Posterior vena cava (tissue), 2 donors: ENCODE measurements at places on chromosomes 12 and 14.

GRCh38 chr14:24268225-24268624, 3.2 kb downstream of the RABGGTA start:
- no peak for DNase-seq

DNA sequence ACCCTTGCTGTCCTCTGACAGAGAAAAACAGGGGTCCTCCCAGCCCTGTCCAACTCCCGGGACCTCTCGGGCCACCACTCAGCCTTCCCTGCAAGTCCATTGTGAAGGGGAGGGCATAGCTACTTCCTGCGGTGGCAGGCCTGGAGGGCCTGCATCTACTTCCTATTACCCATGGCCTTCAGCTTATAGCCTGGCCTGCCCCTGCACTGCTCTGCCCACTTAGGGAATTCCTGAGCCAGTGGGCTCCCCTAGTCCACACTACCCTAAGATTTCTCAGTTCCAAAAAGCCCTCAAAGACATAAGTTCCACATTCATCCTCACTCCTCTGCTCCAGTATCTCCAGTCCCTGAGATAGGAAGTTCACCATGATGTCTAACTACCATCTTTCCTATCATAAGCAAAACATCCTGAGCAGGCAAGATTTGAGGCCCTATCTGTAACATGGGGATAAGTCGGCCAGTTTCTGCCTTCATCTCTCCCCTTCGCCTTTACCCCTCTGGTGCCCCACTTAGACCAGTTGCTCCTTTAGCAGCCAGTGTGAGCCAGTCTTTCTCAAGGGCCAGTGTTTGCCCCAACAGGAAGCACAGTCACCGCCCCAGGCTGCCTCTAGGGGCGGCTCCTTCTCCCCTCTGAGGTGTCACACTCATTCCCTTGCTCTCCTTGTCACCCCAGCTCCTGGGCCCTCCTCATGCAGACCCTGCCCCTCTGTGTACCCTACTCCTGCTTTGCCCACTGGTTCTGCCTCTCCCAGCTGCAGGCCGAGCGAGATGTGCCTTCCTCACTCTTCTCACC, 10.9 kb downstream of the HDAC7 start:
- no peak for DNase-seq

DNA sequence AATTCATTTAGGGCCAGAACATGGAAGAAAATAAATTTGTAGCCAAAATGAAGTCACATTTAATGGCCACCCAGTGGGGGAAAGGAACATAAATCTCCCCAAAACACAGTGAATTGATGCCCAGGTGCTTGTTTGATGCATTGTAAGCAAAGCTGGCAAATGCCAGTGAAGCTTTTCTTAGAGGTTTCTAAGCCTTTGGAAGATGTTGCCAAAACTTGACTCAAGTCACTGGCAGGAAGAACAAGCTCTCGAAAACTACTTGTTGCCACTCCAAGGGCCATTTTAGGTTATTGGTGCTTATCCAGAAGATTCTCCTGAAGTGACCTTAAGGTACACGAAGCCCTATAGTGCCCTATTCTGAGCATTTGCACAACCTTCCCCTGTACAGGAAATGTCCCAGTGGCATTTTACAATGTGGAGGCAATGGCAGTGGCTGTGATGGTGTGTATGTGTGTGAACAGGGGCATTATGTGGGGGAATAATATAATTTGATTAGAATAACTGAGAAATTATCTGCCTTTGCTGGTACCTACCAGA, 89.5 kb upstream of the NOVA1 start:
- DNase-seq: no peak

GRCh38 chr12:40801861-40802260, 109.6 kb downstream of the CNTN1 start:
- DNase-seq: no peak

DNA sequence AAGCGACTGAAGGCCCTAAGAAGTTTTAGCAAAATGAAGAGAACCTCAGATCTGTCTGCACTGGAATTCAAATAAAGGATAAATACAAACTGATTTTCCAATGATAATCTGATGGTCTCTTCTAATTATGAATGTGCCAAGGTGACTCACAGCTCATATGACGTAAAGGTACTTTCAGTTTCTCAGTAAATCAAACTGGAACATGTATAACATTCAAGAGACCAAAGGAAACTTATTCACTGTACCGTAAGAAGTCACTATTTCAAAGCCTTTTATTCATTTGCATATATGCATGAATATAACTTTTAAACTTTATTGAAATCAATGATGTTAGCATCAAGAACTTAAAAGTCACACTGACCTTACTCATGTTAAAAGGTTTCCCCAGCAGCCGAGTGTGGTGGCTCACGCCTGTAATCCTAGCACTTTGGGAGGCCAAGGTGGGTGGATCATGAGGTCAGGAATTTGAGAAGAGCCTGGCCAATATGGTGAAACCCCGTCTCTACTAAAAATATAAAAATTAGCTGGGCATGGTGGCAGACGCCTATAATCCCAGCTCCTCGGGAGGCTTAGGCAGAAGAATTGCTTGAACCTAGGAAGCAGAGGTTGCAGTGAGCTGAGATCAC, 52.2 kb downstream of the ATXN2 start:
- DNase-seq: no peak

GRCh38 chr12:32505067-32505945, 105.9 kb downstream of the FGD4 start:
- DNase-seq: no peak

DNA sequence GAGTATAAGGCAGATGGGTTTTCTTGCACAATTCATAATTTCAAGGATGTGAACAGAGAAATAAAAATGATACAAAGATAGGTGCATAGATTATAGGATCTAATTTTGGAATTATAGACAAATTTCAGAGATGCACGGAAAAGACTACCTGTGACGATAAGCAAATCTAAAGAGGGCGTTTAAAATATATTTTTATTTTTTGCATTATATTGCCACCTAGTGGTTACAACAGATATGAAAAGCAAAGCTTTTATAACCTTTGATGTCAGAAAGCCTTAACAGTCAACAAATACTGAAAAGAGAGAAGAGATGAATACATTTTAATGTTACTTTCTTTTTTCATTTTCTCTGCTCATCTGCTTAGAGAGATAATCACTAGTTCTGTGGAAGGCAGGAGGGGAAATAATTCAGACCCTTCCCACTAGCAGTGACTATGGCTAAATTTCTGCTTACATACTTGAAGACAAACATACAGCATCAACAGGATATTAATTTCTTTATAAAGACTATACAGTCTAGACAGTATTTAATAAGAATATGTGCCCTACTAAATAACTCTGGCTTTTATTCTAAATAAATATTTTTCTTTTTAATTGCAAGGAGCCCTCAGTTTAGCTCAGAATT, 46.3 kb downstream of the NTS start:
- no peak for DNase-seq

DNA sequence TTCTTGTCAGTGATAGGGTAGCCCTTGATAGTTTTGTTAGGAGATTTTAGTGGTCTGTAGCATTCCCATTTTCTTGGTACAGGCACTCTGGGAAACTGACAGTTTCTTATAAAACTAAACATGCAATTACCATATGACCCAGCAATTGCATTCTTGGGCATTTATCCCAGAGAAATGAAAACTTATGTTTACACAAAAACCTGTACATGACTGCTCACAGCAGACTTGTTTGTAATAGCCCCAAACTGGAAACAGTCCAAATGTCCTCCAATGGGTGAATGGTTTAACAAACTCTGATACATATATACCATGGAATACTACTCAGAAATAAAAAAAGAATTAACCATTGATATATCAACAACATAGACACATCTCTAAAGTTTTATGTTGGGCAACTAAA, 75.5 kb downstream of the BORCS5 start:
- DNase-seq: no peak

DNA sequence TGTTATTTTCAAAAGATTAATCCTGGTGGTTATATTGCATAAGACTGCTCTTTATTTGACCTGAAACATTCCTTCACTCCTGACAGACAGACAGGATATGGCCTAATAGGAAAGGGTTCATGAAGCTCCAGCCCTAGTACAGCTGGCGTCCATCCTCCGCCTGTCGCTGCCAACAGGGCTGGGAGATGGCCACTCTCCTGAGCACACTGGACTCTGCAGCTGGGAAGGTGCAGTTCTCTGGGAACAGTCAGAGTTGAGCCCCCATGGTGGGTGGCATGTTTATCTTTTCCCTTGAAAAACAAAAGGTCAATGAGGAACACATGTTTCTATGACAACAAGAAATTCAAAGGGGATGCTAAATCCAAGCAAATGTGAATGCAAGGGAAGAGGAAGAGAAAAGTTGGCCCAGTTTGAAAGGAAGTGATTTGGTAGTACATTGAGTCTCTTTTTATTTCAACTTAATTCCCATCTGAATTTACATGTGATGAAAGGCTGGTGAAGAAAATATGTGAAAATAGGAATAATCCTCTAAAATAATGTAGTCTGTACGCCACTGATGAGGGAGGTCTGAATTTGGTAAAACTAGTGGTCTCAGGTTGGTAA, 89.9 kb upstream of the DCN start:
- peak; percentile 58 for DNase-seq

- no peak for DNase-seq
Observed at GRCh38 chr12:30913323-30913722, 13.2 kb upstream of the TSPAN11 start.

- DNase-seq: no peak
Observed at GRCh38 chr14:49942090-49942489, 49.2 kb downstream of the ARF6 start.

DNA sequence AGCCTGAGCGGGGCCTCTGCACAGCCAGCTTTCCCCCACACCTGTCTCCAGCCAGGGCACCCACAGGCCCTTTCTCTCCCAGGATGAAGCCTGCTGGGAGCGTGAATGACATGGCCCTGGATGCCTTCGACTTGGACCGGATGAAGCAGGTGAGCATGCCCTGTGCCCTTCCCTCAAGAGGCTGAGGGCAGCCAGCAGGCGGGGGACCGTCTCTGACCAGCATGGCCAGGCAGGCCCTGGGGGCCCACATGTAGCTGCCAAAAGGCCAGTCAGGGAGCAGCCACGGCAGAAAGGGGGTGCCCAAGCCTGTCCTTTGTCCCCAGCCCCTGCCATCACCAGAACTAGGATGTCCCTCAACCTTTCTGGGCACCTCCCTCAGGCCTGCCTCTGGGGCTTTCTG, 18.3 kb downstream of the DEGS2 start:
- no peak for DNase-seq

DNA sequence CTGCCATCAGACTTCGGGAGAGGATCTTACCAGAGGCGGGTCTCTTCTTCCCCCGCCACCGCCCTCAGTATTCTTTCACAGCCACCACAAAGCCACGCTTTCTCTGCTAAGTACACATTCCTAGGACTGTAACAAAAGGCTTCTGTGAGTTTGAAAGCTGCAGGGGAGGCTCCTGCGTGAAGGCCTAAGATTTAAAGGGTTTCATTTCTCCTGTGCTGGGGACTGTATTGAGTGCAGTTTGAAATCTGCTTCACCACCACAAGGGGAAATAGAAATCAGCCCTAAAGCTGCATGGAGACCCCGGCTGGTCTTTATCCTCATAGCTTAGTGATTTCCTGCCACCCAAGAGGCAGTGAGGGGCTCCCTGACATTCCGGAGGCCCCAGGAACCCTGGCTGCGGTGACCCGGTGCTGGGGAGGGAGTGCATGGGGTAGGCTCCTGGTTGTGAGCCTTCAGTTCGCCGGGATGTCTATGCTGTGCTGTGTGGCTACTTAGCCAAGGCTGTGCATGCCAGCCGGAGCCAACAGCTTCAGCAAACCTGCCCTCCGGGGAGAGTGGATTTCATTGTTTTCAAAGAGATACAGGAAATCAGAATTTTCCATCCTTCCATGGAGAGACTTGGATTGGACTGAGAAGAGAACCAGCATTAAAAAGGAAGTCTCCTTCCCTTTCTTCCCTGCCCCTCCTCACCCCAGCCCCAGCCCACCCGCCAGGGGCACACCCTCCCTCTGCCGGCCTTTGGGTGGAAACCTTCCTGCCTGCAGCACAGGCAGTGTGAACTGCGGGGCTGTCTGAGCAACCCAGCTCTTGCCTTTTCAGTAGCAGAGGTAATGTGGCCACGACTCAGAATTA, 163.3 kb downstream of the ETV6 start:
- no peak for DNase-seq

DNA sequence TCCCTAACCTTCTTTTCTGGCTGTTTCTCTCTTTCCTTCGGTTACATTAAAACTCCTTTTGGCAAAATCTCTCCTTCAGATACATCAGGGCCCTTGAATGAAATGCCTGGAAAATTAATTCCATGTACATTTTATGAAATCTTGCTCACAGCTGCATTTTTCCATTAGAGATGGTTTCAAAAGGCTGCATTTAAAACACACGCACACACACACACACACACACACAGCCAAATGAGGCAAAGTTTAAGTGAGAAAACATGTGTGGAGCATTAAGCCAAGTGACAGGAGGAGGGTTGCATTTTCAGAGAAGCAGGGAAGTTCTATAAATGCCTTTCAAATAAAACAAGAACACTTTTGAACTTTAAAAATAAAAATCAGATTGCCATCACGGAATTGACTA, 216.4 kb downstream of the LRIG3 start:
- DNase-seq: no peak

GRCh38 chr14:56342494-56342942, 224.3 kb downstream of the PELI2 start:
- DNase-seq: no peak

DNA sequence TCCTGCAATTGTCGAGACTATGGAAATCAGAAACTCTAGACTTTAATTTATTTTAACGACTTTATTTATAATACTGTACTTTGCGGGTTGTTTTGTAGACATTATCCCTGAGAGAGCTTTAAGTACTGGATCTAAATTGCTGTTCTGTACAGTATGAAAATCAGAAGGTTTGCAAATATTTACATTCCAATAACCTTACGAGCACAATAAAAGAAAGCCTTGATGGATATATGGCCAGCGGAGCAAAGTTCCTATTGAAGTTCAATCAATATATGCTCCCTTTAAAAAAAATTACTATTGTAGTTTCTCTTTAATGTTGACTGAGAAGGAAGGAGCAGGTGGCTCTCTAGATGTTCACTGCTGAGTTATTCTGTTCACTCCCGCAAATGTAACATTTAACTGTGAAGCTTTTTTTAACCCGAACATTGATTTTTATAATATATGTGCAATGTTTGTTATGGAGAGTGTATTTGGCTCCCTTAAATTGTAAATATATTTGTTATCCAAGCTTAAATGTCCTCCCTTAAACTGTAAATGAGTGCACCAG, 235.3 kb downstream of the PLCZ1 start:
- no peak for DNase-seq

DNA sequence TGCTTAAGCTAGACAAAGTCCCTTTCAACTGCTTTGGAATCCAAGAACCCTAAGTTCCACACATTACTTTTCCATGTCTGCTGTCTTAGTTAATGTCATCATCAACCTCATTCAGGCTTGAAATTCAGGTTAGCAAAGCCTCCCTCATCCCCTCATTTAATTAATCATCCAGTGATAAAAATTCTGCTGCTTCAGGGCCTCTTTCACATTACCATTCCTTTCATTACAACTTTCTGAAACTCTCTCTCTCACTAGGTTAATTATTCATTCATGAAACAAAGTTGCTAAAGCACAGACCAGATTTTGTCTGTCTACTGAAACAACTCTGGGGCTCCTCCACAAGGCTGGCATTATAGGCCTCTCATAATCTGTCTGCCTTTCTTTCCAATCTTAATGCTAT, 9.4 kb upstream of the VTI1B start:
- DNase-seq: no peak

GRCh38 chr12:125852116-125852515, 786.9 kb downstream of the AACS start:
- DNase-seq: no peak

- DNase-seq: no peak
Observed at GRCh38 chr12:2229661-2230539, 177.1 kb downstream of the CACNA1C start.

- no peak for DNase-seq
Observed at GRCh38 chr12:73210548-73211204, 938.5 kb downstream of the TRHDE start.
